ENCODE measurements at places on chromosomes 11 and 22. TPM values are rescaled to one million over a fixed set of nuclear protein-coding genes. Genes with fewer than 3 reads are reported as not detected.

GRCh38 chr11:93054881-93055280 lies 85.4 kb downstream of the MTNR1B start:
- no peak overlapping the region for H3K27ac ChIP-seq
- H3K4me3 ChIP-seq = no peak overlapping the region
- no peaks in the 10 kb centered on the region for H3K4me1 ChIP-seq
- no peaks in the 10 kb centered on the region for H3K36me3 ChIP-seq
- no peak for DNase-seq

- no peak overlapping the region for H3K4me3 ChIP-seq
- H3K27me3 ChIP-seq = no peaks in the 10 kb centered on the region
- H3K36me3 ChIP-seq = no peaks in the 10 kb centered on the region
- DNase-seq = no peak
These were observed 29.9 kb downstream of the GLB1L2 start for GRCh38 chr11:134361661-134362060.

GRCh38 chr11:72813740-72814285 lies 398 bp upstream of the ATG16L2 start:
- H3K27me3 ChIP-seq = no peaks in the 10 kb centered on the region
- H3K4me3 ChIP-seq = peak overlapping the region; percentile 72
- H3K4me1 ChIP-seq = no peaks in the 10 kb centered on the region
- peaks cover 14% of the 10 kb centered on the region for H3K36me3 ChIP-seq
- peak; percentile 82 for DNase-seq

- DNase-seq = no peak
- H3K27ac ChIP-seq = no peak overlapping the region
- no peak overlapping the region for H3K4me3 ChIP-seq
- no peaks in the 10 kb centered on the region for H3K4me1 ChIP-seq
- H3K36me3 ChIP-seq = no peaks in the 10 kb centered on the region
- H3K27me3 ChIP-seq = no peaks in the 10 kb centered on the region
These were observed 7.7 kb downstream of the TRPM5 start for GRCh38 chr11:2436521-2437031.

OR51I1 gene
- not detected for total RNA-seq

MUS81 gene
- 26.3 TPM for total RNA-seq
